WERI-Rb-1 (cell line): ENCODE measurements at places on chromosomes 2 and 18.

DNA sequence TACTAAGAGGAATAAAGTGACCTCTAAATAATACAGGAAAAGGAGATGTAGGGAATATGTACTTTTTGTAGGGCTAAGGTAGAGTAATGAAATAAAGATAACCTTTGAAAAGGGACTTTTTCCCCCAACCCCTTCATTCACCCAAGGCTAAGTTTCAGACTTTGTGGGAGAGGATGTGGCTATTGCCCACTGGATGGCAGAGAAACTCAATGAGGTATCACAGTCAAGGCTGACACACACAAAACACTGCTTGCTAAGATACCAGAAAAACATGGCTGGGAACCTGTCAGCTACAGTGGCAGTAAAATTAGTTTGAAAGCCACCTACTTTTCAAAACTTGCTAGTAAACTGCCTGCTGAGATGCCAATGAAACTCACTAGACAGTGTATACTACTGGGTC, 158.8 kb upstream of the WDSUB1 start:
- no peak for DNase-seq

GRCh38 chr2:202848813-202849212, 22.8 kb downstream of the ICA1L start:
- DNase-seq, result no peak

GRCh38 chr2:136444323-136444722, 321.0 kb upstream of the THSD7B start:
- DNase-seq, result no peak

DNA sequence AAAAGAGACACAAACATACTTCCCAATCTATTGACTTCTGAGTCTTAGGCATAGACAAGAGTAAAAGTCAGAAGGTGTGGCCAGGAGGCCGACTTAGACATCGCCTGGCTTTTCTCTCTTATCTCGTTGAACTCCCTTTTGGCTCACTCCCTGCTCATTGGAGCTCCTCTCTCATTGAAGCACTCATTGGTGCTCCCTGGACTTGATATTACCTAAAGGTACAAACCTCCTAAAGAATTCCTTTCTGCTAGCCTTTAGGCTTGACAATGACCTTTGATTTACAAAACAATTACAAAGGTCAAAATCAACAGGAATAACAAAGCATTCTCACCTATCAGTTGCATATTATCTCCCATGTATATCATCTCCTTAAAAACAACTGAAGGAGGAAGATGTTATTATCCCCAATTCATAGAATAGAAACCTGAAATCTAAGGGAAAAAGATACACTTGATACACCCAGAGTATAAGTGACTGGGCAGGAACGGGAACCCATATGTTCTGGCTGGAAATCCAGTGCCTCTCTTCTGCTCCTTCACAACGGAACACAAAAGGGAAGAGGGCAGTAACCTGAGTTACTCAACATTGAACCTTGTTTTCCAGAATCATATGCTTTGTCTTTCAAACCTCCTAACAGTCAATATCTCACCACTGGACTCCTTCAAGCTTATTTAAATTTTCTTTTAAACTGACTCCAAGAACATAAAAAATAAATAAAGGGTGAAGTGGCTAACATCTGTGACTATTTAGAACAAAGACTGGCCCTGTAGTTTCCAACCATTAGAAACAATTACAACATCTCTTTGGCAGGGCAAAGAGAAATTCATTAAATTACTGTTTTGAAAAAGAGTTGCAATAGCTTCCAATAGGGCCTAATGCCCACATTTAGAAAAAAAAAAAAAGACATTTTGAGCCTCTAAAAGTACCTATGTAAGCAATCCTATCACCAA, 1247.9 kb downstream of the LRP1B start:
- no peak for DNase-seq

- DNase-seq, result no peak
These were observed 164.7 kb upstream of the MEIS1 start for GRCh38 chr2:66270247-66270646.

- DNase-seq, result no peak
These were observed 93.5 kb upstream of the TACR1 start for GRCh38 chr2:75292826-75293225.

DNA sequence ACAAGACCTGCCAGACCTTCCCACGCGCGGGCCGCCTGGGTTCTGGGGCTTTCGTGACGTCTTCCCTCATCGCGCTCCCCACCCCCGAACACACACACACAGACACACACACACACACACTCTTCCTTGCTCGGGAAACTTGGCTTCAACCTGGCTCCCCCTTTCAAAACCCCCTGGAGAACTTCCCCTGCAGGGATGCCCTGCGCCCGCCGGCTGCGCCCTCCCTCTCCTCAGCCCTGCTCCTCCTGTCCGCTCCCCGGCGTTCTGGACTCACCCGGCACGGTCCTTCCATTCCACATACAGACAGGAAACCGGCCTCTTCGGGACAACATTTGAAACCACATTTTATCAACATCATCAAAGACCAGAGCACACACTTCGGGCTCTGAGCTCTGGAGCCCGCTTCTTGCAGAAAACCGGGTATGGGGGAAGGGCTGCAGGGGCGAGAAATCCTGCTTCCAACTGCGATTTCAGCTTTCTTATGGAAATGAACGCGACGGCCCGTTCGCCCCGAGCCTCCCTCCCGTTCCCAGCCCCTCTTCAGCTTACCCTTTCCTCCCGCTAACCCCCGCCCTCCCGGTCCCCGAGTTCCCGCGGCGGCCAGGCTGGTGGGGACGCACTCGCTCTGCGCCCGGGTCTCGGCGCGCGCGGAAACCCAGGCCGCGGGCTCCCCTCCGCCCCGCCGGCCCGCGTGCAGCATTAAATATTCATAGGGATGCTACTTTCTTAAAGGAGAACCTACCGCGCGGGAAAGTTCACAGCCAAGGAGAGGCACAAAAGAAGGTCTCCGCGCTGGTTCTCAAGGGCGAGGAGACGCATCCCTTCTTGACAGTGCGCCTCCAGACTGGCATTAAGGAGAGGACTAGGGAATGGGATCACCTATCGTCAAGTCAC, 18.3 kb downstream of the POU3F3 start:
- DNase-seq, result no peak

- DNase-seq, result no peak
These were observed 756.0 kb upstream of the LRATD1 start for GRCh38 chr2:13876491-13877037.

DNA sequence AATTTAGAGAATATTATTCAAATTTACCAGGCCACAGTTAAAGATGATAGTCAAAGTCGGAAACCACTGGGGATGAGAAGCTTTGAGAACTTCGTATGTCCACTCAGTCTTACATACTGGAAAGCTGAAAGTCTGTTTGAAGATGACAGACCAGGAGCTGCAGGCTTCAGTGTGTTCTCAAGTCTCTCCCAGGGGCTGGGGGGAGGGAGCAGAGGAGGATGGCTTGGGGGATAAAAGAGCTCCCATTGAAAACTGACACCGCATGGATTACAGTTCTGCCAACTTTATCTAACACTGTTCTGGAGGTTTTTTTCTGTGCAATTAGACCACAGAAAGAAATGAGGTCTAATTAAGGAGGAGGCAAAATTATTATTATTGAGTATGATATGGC, 170.5 kb upstream of the ALKAL2 start:
- DNase-seq, result peak; percentile 70

DNA sequence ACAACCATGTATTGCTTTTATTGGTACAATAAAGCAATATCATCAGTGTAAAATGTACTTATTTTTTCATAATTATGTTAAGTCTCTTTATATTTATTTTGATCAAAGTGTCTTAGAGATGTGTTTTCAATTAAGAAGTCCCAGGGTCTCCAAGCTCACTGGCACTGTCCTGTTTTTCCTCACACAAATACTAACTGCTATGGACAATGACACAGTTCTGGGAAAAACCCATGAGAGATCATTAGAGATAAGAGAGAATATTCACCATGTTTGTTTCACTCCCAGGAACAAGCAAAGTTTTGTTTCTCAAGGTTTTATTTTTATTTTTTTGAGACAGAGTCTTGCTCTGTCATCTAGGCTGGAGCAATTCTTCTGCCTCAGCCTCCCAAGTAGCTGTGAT, 38.7 kb downstream of the E2F6 start:
- no peak for DNase-seq

DNA sequence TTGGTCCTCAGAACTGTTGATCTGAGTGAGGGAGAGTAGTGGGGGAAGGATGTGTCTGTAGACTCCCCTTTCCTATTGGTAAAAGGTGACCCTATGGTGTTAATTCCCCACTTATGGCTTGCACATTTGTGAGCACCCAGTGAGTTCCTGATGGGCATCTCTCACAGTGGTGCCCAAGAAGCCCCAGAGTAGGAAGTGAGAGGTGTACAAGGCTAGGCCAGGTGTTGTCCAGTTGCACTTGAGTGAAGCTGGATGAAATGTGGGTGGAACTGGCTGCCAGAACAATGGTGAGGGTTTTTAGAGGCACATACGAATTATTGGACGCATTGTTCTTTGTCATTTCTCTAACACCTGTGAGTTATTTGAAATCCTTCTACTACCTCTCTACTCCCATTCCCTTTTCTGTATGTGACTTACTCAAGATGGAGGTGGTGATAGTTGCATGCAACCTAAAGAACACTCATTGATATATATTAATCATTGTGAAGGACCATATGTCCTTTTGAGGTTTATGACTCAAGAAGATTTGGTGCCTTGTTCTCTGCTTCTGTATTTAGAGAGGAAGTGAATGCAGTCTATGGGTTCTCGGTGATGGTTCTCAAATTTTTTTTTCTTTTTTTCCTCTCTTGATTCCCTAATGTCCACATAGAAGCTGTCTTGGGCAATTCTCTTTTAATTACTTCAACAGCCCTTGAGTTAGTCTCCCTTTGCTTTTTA, 162.7 kb downstream of the FSHR start:
- no peak for DNase-seq

GRCh38 chr2:28435241-28435640, 42.6 kb downstream of the FOSL2 start:
- DNase-seq, result no peak

- no peak for DNase-seq
These were observed 164.0 kb upstream of the ZEB2 start for GRCh38 chr2:144683966-144684365.

DNA sequence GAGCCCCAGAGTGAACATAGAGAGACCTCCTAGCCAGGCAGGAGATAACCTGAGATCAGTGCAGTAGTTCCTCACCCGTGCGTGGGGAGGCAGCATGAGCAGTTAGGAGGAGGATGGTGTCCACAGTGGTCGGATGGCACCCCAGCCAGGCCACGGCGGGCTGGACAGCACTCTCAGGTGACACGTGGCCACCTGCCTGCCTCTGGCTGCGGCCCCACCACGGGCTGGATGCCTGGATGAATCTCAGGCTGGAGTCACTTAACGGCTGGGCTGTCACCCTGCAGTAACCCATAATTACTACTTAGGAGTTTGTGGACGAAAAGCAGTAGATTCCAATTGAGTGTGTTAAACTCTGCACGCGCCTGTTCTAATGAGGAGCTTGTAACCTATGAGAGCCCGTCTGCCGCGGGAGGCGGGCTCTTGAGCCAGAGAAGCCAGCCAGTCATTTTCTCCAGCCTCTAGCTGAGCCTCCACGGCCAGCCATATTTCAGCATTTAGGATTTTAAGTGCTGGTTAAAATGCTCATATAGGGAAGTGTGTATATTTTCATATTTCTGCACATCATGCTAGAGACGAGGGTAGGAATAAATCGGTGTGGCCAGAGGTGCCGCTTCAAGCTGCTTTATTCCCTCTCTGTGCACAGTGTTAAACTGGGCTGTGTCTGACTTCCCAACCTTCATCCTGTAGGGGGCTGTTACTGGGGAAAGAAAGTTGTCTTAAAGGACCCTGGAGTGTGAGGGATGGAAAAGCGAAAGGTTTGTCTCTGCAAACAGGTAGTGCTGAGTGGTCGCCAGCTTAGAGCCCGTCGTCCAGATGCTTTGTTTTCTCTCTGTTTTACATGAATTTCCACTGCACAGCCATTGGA, 144.0 kb downstream of the GLI2 start:
- DNase-seq, result peak; percentile 72

GRCh38 chr2:49177194-49177593, 22.9 kb upstream of the FSHR start:
- no peak for DNase-seq

GRCh38 chr2:20214566-20215182, 10.3 kb downstream of the SDC1 start:
- DNase-seq, result no peak

DNA sequence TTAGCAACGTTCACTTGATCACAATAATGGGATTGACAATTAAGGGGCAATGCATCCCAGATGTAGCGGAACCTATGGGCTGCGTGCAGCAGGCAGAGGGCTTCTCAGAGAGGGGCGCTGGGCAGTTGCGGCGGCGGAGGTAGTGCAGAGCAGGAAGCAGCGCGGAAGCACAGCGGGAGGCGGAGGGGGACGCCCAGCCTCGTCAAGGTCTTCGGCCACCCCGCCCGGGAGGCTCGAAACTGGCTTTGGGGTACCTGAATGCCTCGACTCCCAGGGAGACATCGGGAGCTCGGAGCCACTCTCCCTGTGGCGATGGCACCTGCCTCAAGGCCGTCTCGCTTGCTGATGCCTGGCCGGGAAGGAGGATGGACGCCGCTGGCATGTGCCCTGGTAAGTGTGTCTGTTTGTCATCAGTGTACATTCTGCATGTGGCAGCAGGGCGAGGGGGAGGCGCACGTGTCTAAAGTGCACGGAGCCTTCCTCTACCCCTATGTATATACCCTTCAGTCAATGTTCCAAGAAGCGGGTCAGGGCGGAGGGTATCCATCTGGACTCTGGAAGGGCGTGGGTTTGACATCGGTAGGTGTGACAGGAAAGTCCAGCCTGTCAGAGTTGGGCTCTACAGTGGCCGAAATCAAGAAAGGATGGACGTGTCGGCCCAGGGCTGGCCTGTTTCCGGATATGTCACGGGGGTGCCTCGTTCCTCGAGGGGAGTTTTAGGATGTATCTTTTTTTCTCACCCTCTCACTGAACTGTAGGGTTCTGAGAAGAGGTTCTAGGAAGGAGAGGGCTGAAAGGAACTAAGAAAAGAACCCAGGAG, 7.5 kb upstream of the SP9 start:
- DNase-seq, result no peak

DNA sequence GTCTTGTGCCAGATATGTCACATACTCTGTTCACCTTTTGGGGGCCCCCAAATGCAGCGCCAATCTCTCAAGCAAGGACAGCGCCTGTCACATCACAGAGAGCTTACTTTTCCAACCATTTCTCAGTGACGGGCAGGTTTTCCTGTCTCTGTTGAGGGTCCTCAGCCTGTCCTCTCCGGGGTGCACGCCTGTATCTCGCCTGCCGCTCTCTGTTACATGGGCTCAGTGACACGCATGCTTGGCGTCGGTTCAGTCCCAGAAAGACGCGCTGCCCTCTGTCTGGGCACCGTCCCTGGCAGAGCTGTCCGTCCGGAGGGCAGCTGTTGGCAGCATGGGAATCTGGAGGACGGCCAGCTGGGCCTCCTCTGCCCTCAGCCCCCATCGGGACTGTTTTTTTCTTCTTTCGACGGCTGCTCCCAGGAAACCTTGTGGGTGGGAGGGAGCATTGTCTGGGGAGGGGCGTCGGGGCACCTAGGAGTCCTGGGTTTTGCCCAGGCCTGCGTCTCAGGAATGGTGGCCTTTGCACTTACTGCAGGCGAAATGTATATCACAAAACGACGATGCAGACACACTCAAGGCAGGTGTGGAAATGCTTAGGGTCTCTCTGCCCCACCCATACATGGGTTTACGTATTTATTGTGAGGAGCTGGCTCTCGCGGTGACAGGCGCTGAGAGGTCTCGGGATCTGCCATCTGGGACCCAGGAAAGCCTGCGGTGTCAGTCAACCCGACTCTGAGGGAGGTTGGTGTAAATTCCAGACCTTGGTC, 30.9 kb downstream of the RTP5 start:
- DNase-seq, result no peak

- no peak for DNase-seq
These were observed 28.3 kb downstream of the CSRNP3 start for GRCh38 chr2:165497659-165498317.
